ENCODE measurements at places on chromosomes 5 and 9. TPM values are rescaled to one million over a fixed set of nuclear protein-coding genes. Genes with fewer than 3 reads are reported as not detected.

GRCh38 chr9:29691758-29692407 is 2118.6 kb upstream of the C9orf72 start:
- DNase-seq, result no peak

DNA sequence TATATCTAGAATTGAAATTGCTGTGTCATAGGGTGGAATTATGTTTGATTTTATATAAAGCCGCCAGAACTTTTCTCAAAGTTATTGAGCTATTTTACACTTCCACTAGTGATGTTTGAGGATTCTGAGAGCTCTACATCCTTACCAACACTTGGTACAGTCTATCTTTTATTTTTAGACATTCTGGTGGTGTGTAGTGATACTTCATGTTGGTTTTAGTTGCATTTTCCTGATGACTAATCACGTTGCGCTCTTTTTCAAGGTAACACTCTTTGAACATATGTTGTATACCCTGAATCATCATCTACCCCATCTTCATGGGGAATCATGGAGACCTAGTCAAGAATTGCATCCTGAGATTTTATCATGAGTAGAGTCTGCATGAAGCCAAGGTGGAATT is 141.7 kb downstream of the NXNL2 start:
- DNase-seq, result no peak

- DNase-seq, result peak; percentile 21
Measured at GRCh38 chr5:166962461-166962860, 1329.0 kb upstream of the WWC1 start.

ROPN1L gene
- total RNA-seq, result not detected

TRPM3 gene
- not detected for total RNA-seq
